ENCODE measurements at places on chromosomes 12 and 14. TPM values are rescaled to one million over a fixed set of nuclear protein-coding genes. Genes with fewer than 3 reads are reported as not detected.

DNA sequence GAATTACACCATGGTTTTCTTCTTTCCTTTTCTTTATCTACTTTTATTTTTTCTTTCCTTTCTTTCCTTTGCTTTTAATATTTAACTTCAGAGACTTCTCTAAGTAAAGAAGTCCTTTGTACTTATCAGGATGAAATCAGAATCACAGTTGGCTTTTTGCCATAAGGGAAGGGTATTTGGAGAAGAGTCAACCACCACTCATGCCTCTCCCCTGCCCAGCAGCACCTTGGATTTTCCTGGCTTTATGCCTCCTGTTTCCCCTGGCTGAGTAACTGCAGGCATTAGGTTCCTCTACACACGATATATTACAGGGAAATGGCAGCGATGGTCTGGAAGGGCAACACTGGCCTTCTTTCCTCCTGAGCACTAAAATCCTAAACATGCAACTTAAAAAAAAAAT, 266.4 kb upstream of the CAND1 start:
- no peaks in the 10 kb centered on the region for H3K36me3 ChIP-seq
- no peaks in the 10 kb centered on the region for H3K4me1 ChIP-seq
- H3K27me3 ChIP-seq, result no peaks in the 10 kb centered on the region
- no peak overlapping the region for H3K27ac ChIP-seq
- H3K4me3 ChIP-seq, result no peak overlapping the region
- DNase-seq, result no peak

DNA sequence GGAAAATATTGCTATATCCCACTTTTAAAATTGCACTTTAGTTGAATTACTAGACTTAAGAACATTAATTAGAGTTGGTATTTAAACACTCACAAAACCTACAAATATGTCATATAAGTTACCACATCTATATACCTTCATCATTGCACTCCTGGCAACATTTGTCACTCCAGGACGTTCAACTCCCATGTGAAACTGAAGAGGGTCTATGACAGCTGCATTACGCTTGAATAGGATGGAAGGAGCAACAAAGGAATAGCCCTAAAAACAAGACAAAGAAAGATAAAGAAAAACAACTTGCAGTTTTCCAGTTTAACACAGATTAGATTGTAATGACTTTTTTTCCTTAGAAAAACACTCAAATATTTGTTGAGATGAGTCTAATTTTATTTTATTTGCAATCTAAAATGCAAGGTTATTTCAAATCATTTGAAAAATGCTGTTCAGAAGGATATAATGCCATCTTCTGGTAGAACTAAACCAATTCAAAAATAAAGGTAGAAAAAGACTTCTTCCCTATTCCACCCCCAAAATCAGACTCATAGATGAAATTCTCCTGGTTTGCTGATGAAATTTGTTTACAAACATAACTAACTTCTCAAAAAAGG, 84.3 kb upstream of the TTC7B start:
- DNase-seq, result no peak
- H3K4me1 ChIP-seq, result no peaks in the 10 kb centered on the region
- no peaks in the 10 kb centered on the region for H3K27me3 ChIP-seq
- H3K27ac ChIP-seq, result no peak overlapping the region
- no peaks in the 10 kb centered on the region for H3K36me3 ChIP-seq

DNA sequence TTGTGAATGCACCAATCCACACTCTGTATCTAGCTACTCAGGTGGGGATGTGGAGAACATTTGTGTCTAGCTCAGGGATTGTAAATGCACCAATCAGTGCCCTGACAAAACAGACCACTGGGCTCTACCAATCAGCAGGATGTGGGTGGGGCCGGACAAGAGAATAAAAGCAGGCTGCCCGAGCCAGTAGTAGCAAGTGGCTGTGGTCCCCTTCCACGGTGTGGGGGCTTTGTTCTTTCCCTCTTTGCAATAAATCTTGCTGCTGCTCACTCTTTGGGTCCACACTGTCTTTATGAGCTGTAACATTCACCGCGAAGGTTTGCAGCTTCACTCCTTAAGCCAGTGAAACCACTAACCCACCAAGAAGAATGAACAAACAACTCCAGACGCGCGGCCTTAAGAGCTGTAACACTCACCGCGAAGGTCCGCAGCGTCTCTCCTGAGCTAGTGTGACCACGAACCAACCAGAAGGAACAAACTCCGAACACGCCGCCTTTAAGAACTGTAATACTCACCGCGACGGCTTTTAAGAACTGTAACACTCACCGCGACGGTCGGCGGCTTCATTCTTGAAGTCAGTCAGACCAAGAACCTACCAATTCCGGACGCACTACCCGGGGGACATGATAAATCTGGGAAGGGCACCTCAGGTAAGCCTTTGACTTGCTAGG, 4.6 kb upstream of the LDHB start:
- no peaks in the 10 kb centered on the region for H3K36me3 ChIP-seq
- no peak overlapping the region for H3K27ac ChIP-seq
- H3K27me3 ChIP-seq, result no peaks in the 10 kb centered on the region

DNA sequence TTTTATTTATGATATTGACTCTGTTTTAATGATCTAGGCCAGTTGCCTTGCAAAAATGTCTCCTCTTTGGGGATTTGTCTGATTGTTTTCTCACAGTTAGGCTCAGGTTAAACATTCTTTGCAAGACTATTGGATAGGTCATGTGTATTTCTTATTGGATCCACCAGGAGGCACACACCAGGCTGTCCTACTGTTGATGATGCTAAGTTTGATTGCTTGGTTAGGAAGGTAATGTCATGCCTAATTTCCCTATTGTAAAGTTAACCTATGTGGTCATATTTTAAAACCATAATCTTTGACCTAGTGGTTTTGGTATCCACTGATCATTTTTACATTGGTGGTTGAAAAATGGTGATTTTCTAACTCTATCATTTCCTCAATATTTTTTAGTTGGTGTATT, 137.1 kb downstream of the BRMS1L start:
- no peaks in the 10 kb centered on the region for H3K27me3 ChIP-seq
- H3K4me3 ChIP-seq, result no peak overlapping the region

DNA sequence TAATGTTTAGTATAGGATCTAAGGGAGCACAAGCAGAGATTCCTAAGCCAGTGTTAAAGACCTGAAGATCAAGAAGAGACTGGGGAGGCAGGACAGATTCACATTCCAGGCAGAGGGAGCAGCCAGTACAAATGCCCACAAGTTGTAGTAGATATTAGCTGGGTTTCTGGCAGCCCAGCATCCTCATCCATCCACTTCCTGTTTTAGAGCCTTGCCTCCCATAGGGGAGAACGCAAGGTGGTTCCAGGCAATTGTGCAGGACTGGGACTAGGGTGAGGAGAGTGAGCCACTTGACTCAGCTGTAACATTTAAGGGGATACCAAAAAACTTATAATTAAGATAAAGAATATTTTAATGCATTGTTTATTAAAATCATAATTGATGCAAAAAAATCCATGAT, 71.3 kb upstream of the PSMA6 start:
- no peaks in the 10 kb centered on the region for H3K27me3 ChIP-seq
- H3K36me3 ChIP-seq, result no peaks in the 10 kb centered on the region
- no peak overlapping the region for H3K27ac ChIP-seq
- no peak overlapping the region for H3K4me3 ChIP-seq
- no peaks in the 10 kb centered on the region for H3K4me1 ChIP-seq
- no peak for DNase-seq

GRCh38 chr14:96176275-96176674, 28.4 kb upstream of the BDKRB2 start:
- no peak overlapping the region for H3K27ac ChIP-seq
- H3K4me1 ChIP-seq, result no peaks in the 10 kb centered on the region
- DNase-seq, result no peak
- no peaks in the 10 kb centered on the region for H3K36me3 ChIP-seq

DNA sequence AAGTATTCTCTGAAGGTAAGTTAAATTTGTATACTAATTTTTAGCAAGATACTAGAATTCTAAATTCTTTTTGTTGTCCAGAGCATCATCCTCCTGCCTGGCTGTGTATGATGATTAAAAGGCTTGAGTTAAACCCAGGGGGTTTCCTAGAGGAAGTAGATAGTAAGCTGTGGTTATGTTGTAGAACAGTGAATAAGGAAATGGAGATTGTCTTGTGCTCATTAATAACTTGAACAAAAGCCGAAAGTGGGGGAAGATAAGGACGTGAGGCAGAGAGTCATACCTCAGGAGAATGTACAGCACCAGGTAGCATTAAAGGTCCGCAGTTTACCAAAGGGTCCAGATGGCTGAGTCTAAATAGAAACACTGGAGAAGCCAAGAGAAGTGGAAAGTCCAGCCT, 42.0 kb downstream of the CKB start:
- H3K27ac ChIP-seq, result no peak overlapping the region
- peaks cover 5% of the 10 kb centered on the region for H3K36me3 ChIP-seq
- H3K4me3 ChIP-seq, result no peak overlapping the region
- H3K27me3 ChIP-seq, result no peaks in the 10 kb centered on the region
- H3K4me1 ChIP-seq, result no peaks in the 10 kb centered on the region
- no peak for DNase-seq

The C3AR1 gene
- 3.4 TPM for total RNA-seq

The TAS2R42 gene
- total RNA-seq, result not detected

The EML1 gene
- 31.8 TPM for total RNA-seq

The TCL1B gene
- not detected for total RNA-seq

The TMEM179 gene
- 6.0 TPM for total RNA-seq

The ERP27 gene
- total RNA-seq, result 0.57 TPM

The ADSS1 gene
- 44.4 TPM for total RNA-seq

The EPS8 gene
- total RNA-seq, result 67.4 TPM

The IAPP gene
- total RNA-seq, result not detected

Data from prostate gland (tissue), 2 donors.